Central memory CD4-positive, alpha-beta T cell (primary cell): ENCODE measurements at places on chromosomes 16 and 17.

DNA sequence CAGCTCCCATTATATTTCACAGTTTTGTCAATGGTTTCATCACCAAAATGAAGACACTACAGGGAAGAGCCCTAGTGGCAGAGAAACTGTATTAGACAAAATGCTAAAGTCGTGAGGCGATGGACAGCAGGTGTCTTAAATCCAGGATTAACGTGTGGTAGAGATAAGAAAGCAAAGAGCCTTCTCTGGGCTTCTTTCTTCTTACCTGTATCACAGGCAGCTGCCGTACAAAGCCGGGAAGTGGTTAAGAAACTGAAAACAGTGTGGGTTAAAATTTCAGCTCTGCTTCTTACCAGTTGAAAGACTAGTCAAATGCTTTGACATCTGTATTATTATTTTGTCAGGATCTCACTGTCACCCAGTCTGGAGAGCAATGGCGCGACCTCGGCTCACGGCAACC is 98.2 kb upstream of the NUDT7 start:
- no peak for DNase-seq

DNA sequence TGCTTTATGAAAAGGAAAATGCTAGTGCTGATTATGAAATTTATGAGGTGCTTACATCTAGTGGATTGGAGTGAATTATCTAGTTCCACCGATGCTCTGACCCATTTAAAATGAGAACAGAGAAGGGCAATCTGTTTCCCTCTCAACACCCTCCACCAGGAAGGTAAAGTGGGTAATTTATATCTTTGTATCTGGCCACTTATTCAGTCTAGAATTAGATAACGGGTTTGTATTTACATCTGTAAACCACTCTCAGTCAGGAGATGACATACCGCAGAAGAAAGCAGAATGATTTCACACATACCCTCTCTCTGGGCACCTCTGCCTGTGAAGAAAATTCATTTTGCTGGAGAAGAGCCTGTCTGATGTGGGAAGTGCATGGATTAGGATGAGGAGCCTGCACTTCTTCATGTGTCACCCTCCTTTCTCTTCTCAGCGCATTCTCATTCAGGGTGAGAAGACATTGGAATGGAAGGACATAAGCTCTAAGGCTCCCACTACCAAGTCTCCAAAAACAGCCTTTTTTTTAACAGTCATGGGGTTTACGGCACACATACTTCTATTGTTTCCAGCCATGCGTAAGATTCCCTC is 646.7 kb upstream of the SALL1 start:
- no peak for DNase-seq

- DNase-seq = no peak
Observed at GRCh38 chr16:83842756-83843507, 35.2 kb downstream of the HSBP1 start.

DNA sequence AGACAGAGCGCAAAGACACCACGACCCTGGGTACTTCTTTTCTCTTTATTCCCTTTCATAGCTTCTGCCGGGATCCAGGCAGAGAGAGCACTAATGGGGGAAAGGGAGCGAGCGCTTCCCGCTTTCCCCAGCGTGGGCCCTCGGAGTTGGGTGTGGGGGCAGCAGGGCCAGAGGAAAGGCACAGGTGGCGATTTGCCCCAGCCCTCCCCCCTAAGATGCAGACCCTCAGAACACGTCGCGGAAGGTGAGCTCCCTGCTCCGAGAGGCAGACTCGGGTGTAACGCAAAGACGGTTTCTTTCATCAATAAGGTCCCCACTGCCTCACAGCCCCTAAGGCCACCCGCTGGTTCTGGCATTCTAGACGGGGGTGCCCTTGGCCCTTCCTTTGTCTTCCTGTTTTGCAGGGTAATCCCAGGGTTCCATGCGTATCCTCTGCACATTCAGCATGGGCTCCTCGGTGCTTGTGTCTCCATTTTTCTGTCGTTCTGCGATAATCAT is 570 bp upstream of the NME3 start:
- DNase-seq = no peak

GRCh38 chr17:7219812-7220592 is at the start of the genes ACADVL and DLG4:
Gene ACADVL (plus strand): TSS chr17:7219938. CDS start chr17:7219985, 47 bp downstream.
Gene DLG4 (minus strand): TSS chr17:7219836.
- peak; percentile 54 for DNase-seq
